Stimulated activated CD8-positive, alpha-beta memory T cell treated with anti-CD3 and anti-CD28 coated beads, Interleukin-2, amount 100 ng/mL, for 1 hour (primary cell): ENCODE measurements at places on chromosomes 11 and 22.

- DNase-seq = peak; percentile 83
These were observed at the start of gene SIRT3 for GRCh38 chr11:235997-236773. TSS of gene SIRT3 (minus strand) at chr11:236342. CDS start at chr11:236328, 14 bp downstream.

GRCh38 chr11:75508051-75508561 is 17.6 kb downstream of the GDPD5 start:
- no peak for DNase-seq

DNA sequence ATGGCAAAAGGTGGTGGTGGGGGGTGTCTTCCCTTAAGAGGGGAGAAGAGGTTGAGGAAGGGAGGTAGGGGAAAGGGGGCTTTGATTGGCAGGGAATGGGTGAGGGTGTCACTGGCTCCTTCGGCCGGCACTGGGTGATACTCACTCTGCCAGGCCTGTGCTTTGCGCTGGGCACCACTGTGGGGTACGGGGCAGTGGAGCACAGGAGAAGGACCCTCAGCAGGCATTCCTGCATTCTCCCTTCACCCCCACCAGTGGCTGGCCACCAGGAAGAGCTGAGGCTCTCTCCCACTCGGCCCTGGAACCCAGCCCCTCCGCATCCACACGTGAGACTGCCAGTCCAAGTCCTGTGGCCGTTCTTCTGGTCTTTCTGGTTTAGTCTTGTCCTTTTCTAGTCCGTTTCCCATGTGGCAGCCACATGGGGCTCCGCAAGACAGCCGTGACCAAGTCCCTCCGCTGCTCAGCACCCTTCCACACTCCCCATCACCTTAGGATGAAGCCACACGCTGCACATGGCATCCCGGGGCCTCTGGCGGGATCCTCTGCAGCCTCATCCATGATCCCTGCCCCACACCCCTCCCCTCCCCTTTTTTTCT is 8.0 kb downstream of the CAPN5 start:
- DNase-seq = no peak

GRCh38 chr11:10655943-10656576 is 37.5 kb downstream of the IRAG1 start:
- DNase-seq = no peak

GRCh38 chr11:31821766-31822165 is 10.6 kb upstream of the PAX6 start:
- DNase-seq = no peak
